ENCODE measurements at places on chromosomes 4 and X.

DNA sequence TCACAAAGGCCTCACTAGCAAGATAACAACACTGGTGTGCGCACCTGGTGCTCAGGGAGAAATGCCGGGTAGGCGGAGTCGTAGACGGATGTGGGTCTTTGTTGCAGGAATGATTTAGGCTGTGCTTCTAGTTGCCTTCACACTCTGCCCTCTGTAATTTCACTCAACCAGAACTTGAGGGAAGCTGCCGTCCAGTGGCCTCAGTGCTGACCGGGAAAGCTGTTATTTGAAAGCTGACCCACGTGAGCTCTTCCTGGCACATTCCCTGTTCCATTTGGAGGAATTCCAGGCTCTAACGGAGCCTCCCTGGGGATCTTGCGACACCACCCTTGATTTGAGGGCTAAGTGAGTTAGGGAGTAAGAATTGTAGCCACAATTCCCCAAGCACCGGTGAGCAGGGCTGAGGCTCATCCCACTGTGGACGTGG is 15.9 kb downstream of the SH3TC1 start:
- peak; percentile 81 for DNase-seq

DNA sequence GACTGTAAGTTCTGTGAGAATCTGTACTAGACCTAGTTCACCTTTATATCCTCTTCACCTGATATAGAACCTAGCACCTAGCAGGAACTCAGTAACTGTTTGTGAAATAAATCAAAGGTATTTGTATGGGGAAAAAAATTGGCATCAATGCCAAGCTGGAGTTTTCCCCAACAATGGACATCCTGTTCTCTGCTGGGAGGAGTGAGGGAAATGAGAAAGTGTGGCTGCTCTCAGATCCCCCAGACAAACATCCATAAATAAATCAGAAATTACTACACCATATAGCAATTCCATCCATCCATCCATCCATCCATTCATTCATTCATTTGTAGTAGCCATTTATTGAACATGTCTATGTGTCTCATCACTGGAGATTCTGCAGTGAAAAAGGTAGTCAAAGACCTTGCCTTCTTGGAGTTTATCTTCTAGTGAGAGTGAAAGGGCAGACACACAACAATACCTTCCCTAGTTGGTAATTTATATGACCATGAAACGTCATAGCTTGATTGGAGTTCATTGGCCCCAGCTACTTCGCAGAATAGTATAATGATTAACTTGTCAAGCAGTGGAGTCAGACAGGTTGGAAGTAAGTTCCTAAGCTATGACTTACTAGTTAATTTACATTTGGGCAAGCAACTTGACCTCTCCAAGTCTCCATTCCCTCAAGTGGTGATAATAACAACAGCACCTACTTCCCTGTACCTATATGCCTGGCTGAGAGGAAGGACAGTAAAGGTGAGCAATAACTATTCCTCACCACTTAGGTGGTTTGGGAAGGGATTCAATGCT is 98.7 kb upstream of the KIT start:
- DNase-seq = no peak

DNA sequence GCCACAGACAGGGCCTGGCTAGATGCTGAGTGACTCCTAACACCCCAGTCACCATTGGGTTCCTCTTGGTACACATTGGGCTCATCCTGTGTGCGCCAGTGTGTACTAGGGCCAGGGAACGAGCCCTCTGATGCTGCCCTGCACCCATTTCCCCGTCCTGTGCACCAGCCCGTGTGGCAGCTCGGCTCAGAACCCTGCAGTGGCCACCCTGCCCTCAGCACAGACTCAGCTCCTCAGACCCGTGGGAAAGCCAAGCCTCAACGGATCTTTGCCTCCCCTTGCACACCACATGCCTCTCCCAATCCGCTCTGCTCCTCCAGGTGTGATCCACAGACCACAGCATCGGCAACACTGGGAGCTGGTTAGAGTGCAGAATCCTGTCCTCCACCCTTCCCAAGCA is 38.6 kb downstream of the EVC start:
- DNase-seq = no peak

- DNase-seq = no peak
These were observed 16.6 kb upstream of the NPNT start for GRCh38 chr4:105878668-105879067.

GRCh38 chrX:124791492-124792095 is 445.2 kb downstream of the SH2D1A start:
- DNase-seq = no peak

DNA sequence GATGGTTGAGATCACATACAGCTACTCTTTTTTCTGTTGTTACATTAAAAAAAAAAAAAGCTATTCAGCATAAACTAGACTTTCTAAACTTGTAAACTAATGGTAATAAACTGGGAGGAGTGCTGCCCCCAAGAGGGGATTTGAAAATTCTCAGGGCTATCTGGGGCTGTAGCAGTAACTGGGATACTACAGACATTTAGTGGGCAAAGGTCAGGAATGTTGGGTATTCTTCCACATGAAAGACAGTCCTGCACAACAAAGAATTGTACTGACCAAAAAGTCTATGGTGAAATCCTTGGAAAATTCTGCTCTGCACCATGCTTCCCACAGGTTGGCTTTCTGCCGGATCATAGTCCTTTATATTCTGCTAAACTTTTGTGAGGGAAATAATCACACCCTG is 232.6 kb upstream of the BOD1L1 start:
- DNase-seq = no peak

GRCh38 chr4:6964858-6965257 is 55.2 kb downstream of the TBC1D14 start:
- no peak for DNase-seq
